Astrocyte of the spinal cord (primary cell): ENCODE measurements at places on chromosomes 6 and 20.

DNA sequence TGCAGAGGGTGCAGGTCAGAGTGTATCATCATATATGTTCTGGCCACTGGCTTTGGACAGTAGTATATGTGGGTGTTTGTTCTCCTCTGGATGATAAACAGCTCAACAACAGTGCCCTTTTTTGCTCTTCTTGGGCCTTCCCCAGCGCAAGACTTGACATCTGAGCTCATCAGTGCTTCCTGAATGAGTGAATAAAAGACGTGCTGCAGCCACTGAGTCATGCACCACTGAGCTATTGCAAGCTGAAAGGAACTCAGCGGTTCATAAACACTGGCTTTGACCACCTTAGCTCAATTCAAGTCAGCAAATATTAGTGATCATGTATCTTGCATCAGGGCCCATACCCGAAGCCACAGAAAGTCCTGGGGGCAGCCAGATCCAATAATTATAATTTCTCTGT is 105.3 kb upstream of the KCNG1 start:
- DNase-seq, result peak; percentile 90

DNA sequence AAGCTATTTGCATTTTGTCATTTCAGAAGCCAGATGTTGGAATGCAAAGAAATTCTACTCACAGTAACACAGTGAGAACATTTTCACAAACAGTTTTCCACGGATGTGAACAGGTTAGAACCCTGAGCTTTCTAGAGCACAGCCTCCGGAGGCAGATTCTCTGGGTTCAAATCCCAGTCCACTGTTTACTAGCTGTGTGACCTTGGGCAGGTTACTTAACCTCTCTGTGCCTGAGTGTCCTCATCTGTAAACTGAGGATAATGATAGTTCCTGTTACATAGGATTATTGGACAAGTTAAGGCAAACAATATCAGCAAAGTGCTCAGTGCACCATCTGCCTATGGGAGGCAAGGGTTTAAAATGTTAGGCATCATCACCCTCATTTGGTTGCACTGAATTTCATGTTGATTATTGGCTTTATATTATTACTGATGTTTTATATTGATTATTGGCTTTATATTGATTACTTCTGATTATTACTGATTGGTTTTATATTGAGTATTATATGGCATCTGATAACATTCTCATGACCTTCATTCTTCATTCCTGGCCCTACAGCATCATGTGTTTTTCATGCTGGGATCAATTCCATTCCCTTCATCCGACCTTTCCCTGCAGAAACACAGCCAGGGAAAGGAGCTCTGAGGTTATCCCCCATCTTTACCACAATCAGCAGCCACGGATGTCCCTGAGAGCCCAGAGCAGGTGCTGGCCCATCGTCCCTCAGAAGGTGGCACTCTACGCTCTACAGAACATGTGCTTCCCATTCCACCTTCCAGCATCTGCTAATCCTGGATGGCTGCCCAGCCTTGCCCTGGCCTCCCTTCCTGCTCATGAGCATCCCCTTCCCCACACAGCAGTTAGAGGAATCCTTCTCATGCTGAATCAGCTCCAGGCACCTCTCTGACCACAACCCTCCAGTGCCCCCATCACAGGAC is 283.1 kb downstream of the PREX1 start:
- no peak for DNase-seq

DNA sequence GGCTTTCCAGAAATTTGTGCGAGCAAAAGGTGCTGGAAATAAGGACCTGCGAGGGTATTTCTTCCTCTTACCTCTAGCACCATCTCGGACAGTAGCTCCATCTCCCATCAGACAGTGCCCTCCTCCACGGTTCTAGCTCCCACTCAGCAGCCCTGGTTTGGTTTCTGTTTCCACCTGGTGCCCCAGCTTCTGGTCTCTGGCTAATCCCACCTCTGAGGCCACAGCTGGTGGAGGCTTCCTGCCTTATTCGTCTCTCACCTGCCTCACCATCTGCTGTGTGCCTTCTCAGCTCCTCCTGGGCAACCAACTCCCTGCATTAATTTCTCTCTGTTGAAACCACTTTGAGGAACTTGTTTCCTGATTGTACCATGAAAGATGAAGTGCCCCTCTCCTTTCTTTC is 162.4 kb upstream of the CDYL start:
- DNase-seq, result no peak

GRCh38 chr6:157981395-157982101 is at the start of gene SYNJ2:
Gene SYNJ2, plus strand, starts transcription at chr6:157981863. Its CDS starts 99 bp downstream, at chr6:157981962.
- peak; percentile 78 for DNase-seq

DNA sequence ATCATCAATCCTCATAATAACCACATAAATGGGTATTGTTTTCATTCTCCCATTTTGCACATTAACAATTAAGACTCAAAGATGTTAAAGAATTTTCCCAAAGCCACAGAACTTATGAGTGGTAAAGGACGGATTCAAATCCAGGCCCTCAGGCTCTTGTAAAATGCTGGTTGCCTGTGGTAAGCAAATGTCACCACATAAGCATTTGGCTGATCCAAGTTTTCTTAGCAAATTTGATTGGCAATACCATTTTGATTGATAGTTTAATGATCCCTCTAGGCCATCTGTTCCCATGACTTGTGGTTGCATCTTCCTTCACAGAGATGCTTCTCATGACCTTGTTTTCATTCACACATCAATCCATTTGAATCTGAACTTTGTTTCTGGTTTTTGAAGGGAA is 252.0 kb upstream of the RIN2 start:
- no peak for DNase-seq

DNA sequence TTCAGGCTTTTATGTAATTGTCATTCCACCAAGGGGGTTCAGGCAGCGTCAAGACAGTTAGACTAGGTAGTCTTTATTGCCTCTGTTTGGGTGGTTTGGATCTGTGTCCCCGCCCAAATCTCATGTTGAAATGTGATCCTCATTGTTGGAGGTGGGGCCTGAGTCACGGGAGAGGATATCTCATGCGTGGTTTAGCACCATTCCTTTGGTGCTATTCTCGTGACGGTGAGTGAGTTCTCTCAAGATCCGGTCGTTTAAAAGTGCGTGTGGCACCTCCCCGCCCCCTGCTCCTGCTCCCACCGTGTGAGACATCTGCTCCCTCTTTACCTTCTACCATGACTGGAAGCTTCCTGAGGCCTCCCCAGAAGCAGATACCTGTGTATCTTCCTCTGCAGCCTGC is 51.3 kb upstream of the FOXC1 start:
- no peak for DNase-seq

DNA sequence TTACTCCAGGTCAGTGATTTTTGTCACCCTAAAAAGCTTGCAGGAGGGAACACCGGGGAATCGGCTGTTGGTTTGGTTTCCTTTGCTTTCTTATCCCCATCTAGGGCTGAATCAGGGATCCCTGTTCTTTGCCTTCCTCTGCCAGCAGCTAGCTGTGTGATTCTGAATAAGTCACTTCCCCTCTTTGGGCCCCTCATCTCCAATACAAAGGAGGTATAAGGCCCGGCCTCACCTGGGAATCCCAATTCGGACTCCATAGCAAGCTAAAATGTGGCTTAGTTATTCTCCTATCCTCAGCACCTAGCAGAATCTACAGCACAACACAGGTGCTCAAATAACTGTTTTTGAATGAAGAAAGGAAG is 18.5 kb upstream of the ARMC12 start:
- DNase-seq, result no peak

DNA sequence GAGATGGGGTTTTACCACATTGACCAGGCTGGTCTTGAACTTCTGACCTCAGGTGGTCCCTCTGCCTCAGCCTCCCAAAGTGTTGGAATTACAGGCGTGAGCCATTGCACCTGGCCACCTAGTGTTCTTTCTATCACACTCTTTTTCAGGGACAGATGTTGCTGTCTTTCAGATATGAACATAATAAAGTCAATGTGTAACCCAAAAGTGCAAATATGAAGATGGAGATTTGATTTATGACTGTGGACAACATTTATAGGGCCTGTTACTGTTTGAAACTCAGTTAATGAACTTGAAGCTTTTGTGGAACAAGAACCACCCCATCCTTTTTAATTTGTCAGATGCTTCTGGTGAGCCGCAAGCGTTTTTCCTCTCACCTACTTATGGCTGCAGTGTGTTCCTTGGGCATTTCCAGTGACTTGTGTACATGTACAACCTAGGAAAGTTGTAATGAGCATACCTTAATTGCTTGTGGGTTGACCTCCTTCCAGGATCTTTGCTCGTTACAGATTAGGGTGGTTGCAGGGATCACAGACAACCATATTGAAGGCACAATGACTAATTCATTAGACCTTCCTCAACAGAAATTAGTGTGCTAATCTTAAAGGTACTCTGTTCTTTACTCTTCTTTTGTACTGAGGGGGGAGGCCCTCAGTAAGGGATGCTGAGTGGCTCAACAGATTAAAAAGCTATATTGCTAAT is 6.8 kb downstream of the TBPL1 start:
- DNase-seq, result no peak

- DNase-seq, result no peak
These were observed 256.6 kb downstream of the C6orf118 start for GRCh38 chr6:165052561-165053480.

DNA sequence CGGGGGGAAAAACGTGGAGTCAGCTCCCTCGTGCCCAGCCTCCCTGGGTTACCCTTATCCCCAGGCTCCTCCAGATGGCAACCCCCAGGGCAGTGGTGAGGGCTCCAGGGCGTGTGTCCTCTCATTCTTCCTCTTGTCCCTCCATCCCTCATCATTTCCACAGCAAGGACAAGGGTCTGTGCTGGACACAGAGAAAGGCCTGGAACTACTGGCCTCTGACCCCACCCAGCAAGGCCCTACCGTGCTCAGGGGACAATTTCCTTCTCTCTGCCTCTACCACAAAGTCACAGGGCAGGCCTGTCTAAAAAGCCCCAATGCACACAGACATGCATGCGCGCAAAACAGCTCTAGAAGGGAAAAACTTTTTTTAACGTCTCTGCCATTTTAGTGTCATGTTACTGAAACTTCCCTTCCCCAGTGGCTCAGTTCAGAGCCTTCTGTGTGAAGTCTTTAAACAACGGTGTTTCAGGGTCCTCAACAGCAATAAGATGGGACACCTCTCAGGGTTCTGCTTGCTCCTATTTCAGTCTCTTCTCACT is 1.1 kb upstream of the SLC35B2 start:
- no peak for DNase-seq

GRCh38 chr6:43949551-43949991 is 177.7 kb downstream of the MRPL14 start:
- DNase-seq, result no peak

DNA sequence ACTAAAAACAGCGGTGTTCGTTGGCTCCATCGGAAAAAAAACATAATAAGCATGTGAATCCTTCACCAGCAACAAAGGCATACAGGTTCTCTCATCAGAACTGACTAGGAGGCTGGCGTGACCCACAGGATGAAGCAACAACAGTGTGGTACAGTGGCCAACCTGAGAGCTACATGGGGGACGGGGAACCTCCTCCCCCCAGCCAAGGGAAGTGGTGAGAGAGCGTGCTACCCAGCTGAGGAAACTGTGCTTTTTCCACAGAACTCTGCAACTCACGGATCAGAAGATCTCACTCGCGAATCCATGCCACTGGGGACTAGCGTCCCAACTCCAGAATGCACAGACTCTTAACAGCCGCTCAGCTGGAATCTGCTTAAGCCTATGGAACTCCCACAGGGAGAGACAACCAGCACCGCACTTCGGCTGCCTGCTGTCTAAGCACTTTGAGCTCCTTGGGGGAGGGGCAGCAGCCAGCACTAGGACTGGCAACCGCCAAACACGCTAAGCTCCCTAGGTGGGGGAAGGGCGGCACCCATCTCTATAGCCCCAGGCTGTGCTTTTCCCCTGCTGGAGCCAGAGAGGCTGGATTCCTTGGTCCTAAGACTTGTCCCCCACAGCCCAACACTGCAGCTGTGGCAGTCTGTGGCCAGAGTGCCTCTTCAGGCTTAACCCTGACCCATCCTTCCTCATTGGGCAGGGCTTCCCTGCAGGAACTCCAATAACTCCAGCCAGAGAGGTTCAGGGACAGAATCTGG is 538.3 kb upstream of the BTBD3 start:
- no peak for DNase-seq

GRCh38 chr20:47993035-47993755 is 207.9 kb upstream of the SULF2 start:
- DNase-seq, result no peak

GRCh38 chr6:79168695-79168980 is 65.8 kb downstream of the HMGN3 start:
- DNase-seq, result peak; percentile 48

GRCh38 chr20:52818491-52818890 is 153.7 kb upstream of the TSHZ2 start:
- no peak for DNase-seq

DNA sequence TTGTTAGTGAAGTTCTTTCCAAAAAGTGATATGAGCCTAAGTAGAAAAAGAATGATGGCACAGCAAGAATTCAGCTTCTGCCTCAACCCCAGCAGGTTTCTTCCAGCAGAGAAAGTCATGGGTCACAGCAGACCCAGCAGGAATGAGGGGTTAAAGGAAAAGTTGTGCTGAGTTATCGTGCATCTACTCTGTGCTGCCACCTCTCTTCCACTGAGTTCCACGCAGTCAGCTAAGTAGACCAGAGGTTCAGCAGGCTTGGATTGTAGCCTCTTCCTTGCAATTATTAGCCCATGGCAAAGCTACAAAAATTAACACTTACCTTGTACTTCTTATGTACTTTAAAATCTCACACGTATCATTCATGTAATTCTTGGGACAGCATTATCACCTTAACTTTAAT is 510.8 kb downstream of the PTPRT start:
- no peak for DNase-seq

DNA sequence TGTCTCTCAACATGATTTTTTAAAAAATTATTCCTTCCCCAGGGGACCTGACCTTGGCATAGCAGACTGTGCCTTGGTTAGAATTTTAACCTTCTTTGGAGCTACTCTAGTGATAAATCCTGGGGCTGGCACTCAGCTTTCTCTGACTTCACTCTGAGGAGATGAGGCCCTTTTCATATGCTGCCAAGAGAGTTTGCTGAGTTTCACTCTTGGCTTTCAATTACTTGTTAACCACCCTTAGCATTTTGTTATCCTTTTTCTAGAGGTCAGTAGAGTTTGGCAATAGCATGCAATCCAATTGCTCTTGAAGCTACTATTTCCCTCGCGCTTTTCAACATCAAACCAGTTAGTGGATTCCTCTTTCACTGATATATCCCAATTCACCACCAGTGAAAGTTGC is 920.3 kb downstream of the EYS start:
- no peak for DNase-seq

- peak; percentile 20 for DNase-seq
These were observed 5.2 kb downstream of the INSM1 start for GRCh38 chr20:20373091-20373571.

DNA sequence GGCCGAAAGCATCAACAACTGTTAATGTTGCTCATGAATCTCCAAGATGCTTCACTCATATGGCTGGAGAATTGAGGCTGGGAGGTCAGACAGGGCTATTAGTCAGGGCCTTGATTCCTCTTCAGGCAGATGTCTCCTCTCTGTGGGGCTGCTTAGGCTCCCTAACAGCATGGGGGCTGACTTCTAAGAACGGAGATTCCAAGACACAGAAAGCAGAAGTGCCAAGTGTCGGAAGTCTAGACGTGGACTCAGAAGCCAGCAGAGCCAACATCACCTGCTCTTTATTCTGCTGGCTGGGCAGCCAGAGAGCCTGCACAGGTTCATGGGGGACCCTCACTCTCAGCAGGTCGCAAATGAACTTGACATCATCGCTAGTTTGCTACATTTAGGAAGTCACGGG is 279.8 kb downstream of the CDH26 start:
- no peak for DNase-seq
